Left kidney (tissue), 8 donors: ENCODE measurements at places on chromosomes 13 and 19. TPM values are rescaled to one million over a fixed set of nuclear protein-coding genes. Genes with fewer than 3 reads are reported as not detected.

GRCh38 chr19:6947745-6948144, 60.4 kb downstream of the ADGRE1 start:
- DNase-seq, result no peak

DNA sequence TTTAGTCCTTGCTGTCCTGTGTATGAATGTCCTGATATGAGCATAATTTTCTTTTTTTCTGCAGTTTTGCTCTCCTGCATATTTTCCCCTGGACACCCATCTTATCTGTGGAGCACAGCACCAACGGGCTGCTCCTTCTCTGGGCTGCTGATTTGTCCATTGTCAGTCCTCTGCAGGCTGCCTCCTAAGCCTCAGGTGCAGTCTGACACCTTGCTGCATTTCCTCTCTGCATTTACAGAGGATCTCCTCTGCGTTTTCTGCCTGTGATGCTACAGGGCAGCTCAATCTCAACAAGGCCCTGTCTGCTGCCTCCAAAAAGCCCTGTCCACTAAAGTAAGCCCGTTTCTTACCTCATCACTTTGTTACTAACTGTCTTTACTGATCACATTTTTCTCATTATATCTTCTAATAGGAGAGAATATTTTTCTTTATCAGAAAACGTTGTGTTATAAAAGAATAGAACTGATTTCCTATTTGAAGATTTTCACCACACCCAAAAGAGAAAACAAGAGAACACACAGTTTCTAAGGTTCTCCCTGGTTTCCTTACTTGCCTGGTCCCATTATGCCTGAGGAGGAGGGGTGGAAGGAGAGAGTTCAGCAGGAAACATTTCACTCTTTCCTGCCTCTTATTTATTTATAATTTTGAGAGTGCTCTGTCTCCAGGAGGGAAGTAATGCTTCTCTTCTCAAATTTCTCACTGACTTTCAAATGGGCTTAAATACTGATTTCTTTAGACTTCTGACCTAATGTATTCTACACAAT, 65.6 kb upstream of the TDRD3 start:
- no peak for DNase-seq

DNA sequence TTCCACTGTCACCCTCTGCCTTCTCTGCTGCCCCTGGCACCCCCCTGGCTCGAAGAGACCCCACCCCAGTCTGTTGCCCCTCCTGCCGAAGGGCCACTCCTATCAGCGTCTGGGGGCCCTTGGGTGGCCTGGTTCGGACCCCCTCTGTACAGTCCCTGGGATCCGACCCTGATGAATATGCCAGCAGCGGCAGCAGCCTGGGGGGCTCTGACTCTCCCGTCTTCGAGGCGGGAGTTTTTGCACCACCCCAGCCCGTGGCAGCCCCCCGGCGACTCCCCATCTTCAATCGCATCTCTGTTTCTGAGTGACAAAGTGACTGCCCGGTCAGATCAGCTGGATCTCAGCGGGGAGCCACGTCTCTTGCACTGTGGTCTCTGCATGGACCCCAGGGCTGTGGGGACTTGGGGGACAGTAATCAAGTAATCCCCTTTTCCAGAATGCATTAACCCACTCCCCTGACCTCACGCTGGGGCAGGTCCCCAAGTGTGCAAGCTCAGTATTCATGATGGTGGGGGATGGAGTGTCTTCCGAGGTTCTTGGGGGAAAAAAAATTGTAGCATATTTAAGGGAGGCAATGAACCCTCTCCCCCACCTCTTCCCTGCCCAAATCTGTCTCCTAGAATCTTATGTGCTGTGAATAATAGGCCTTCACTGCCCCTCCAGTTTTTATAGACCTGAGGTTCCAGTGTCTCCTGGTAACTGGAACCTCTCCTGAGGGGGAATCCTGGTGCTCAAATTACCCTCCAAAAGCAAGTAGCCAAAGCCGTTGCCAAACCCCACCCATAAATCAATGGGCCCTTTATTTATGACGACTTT, 2.0 kb downstream of the ZFP36 start:
- DNase-seq, result no peak

- no peak for DNase-seq
Observed at GRCh38 chr13:71149046-71149445, 718.0 kb downstream of the DACH1 start.

GRCh38 chr19:44753932-44754749, 5.6 kb downstream of the BCL3 start:
- DNase-seq, result no peak

- no peak for DNase-seq
Observed at GRCh38 chr19:15977690-15978089, 28.9 kb downstream of the OR10H4 start.

DNA sequence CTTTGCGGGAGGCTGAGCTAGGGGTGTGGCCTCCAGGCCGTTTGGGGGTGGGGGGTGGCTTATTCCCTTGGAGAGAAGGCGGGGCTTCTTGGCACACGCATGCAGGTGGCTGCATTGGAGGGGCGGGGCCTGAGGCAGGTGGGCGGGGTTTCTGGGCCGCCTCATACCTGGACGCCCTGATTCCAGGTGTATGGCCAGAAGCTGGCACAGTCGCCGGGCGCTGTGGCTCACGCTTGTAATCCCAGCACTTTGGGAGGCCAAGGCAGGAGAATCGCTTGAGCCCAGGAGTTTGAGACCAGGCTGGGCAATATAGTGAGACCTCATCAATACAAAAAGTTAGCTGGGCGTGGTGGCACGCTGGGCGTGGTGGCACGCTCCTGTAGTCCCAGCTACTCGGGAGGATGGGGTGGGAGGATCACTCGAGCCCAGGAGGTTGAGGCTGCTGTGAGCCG, 7.8 kb downstream of the ABCA7 start:
- no peak for DNase-seq

DNA sequence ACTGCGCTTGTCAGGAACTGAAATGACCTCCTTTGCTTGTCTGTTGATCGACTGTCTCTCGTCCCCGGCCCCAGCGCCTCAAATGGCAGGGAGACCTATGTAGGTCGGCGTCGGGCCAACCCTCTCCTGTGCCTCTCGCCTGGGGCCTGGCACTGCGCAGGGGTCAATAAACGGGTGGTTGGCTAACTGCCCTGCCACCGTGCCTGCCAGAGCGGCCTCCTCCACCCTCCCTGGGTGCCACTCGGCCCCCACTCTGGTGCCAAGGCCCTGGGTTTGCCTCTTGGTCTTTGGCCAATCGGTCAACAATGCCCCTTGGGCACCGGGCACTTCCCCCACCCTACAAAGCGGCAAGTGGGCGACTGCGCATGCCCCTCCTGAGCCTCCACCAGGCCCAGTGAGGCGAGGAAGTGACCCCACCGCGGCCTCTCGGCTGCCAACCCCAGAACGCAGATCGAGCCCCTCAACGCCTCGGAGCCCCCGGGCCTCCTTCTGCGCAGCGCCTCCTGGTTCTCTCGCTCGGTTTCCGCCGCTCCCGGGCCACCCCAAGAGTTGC, 1.1 kb downstream of the KEAP1 start:
- DNase-seq, result no peak

DNA sequence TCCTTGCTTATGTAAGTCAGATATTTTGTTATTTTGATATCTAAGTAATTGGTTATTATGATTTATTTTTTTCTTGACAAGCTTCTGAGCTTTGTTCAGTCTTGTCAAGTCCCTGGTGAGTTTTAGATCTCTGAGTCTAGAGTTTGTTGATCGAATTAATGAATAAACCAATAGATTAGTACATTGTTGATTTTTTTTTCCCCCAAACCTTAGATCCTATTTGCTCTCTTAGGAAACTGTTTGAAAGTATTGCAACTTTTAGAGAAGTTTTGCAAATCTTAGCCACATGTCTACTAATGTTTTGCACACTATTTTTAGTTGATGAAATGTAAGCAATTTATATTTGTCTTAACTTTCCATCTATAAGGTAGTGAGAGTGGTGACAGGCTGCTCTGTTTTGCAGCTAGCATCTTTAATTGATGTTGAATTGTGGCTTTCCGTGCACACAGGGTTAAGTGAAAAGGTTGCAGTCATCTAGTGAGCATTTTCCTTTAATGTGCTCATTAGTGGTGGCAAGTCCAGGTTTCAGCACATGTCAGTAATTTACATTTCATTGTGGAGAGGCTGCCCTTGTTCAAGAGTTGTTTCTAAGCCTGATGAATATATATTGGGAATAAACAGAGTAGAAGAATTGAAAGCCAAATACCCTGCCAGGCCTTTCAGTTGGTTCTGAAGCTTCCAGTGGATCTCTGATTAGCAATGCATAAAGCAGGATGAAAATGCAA, 86.3 kb downstream of the PCCA start:
- no peak for DNase-seq

The FUT3 gene
- 1.2 TPM for polyA plus RNA-seq

DNA sequence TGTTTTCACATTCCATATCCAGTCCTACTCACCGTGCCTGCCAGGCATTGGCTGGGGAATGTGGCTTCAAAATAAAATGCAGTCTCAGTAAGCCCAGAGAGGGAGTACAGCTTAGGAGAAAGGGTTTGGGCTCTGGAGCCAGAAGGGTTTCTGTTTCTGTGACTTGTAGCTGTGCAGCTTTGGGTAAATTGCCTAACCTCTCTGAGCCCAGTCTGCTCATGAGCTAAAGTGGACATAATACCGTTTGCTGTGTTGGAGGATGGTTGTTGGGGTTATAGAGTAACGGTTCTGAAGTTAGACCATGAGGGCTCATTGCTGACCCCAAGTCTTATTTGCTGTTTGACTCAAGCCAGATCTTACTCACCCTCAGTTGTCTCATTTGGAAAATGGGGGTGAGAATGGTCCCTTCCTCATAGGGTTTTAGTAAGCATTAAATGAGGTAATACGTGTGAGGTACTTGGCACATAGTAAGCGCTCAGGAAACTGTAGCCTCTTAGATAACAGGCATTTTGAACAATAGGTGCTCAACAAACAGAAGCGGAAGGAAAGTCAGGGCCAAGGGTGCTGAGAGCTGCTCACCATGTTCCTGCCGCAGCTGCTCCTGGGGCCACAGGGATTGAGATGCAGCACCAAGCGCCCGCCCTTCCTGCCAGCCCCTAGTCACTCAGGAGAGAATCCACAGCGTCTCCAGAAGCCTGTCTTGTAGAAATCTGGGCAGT, 45.5 kb downstream of the C13orf42 start:
- DNase-seq, result no peak

The CYP2F1 gene
- 0.28 TPM for polyA plus RNA-seq

DNA sequence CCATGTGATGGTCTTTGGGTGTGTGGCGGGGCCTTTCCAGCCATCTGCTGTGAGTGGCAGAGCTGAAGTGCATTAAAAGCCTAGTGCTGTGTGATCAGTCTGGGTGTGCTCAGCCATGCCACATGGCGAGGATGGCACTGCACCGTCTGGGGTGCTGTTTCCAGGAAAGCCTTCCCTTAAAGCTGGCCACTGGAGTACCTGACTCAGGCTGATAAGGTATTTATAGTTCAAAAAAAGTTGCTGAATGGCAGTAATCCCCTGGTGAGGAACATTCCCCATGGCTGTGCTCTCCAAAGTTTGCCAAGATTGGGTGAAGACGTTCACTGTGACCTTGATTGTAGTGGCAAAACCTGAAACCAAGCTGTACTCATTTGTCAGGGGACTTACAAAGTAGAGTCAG, 6.0 kb downstream of the GPI start:
- DNase-seq, result no peak

GRCh38 chr19:2048104-2048958, 2.7 kb downstream of the MKNK2 start:
- DNase-seq, result no peak
